ENCODE measurements at places on chromosomes 7 and 10.

- DNase-seq = no peak
Measured at GRCh38 chr10:104819731-104820130, 178.6 kb downstream of the SORCS3 start.

- no peak for DNase-seq
Measured at GRCh38 chr10:19640566-19641263, 175.5 kb upstream of the PLXDC2 start.

DNA sequence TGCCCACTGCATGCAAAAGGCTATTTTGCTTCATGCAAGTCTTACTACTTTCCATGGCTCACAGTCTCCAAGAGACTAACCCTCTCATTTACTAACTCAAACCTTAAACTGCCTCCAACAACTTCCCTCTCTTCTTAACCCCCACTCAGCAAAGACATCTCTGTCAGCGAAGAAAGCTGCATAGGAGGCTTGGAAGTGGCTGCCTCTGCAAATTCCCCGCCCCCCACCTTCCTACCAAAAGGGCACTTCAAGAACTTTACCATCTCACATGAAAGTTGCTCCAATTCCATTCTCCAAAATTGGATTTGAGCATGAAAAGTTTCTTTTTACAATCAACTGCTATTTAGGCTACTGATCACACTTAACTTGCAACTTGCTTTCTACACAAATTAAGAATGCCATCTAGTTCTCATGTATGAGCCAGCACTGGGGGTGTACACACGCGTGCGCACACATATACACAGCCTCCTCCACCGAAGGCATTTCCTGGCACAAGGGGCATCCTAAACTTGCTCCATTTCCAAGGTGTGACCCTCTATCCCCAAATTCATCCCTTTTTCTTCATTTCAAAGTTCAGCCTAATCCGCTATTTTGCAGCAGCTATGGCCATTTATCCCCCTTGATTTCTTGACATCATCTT is 1.8 kb downstream of the CCDC6 start:
- no peak for DNase-seq

DNA sequence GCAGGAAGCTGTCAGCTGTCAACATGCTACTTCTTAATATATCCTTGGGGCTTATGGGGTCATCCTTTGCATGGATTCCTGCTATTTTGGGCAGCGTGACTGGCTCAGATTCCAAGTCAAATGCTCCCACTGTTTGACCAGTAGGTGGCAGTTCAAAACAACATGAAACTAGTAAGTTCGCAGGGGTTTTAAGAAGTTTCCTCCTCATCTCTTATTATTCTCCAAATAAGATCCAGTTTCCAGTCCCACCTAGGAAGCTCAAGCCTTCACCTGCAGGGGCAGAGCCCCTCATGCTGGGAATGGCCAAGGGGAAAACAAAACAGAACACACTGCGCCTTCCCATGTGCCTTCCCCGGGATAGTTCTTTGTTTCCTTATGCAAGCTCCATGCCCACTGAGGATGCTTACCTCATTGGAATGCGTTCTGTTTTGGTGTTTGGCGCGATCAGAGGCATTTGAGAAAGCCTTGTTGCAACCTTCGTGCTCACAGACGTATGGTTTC is 259.8 kb downstream of the GLI3 start:
- no peak for DNase-seq

GRCh38 chr7:137903382-137904169 is 56.8 kb upstream of the DGKI start:
- peak; percentile 61 for DNase-seq

Data from naive thymus-derived CD4-positive, alpha-beta T cell (primary cell).